ENCODE measurements at places on chromosomes 2 and 18.

DNA sequence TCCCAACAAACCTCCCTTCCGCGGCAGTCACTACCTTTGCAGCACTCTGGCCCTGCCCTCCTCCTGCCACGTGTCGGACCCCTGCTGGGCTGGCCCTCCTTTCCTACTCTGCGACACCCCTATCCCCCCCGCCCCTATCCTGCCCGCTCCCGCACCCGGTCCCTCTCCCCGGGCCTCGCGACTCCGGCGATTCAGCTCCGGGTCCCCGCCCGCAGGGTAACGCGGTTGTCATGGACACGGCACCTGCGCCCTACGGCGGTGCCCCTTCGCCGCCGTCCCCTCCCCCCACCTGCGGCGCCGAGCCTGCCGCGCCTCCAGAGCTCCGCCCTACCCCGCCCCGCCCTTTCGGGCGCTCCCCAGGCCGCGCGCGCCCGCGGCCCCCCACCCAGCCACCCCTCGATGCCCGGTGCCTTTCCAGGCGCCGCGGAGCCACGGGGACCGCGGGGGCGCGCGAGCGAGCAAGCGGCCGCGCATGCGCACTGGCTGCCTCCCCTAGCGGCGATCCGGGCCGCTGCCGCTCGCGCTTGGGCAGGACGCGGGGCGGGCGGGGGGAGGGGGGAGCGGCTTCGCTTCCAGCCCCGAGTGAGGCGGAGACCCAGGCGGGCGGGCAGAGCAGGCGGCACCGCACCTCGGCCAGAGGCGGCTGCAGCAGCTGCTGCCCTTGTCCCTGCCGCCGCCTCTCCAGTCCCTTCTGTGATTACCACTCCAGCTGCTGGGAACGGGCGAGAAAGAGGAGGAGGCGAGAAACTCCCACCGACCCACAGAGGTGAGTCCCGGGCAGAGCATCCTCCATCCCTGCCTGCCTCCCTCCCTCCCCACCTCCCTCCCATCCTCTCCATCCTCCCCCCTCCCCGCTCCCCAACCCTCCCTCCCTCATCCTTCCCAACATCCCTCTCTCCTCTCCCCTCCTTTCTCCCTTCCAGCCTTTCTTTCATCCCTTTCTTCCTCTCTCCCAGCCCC is at the start of gene CTNNA2:
CTNNA2 (plus strand) TSS at position 610 of the 960 bp plus-strand sequence.
- DNase-seq = peak; percentile 89

DNA sequence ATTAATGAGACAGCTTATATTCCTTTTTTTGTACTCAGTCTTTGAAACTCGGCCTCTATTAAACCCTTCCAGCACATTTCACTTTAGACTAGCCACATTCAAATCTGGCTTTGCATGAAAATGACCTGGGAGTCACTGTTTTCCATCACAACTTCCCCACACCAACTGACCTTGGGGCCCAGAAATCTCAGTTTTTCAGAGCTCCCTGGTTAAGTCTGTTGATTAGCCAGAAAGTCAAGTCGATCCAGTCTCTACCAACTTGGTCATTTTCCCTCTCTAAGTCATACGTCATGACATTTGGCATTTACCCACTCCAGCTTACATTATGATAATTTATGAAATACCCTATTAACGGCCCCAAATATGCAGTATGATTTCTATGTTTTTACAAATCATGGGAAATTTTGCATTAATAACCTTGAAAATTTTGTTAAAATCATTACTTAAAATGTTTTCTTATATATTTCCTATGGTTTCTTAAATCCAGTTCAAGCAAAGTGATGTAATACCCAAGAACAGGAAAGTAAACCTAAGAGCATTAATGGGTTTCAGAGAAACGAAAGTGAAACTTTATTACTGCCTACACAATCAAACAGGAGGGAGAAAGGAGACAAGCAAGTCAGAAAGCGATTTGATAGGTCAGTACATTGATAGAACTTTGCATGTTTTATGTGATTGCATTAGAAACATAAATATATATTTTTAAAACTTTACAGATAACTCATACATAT is 77.1 kb downstream of the SPATS2L start:
- peak; percentile 58 for DNase-seq

GRCh38 chr2:10144771-10145518 is 22.4 kb downstream of the RRM2 start:
- no peak for DNase-seq

- DNase-seq = peak; percentile 55
Measured at GRCh38 chr2:21567395-21567794, 443.6 kb downstream of the TDRD15 start.

DNA sequence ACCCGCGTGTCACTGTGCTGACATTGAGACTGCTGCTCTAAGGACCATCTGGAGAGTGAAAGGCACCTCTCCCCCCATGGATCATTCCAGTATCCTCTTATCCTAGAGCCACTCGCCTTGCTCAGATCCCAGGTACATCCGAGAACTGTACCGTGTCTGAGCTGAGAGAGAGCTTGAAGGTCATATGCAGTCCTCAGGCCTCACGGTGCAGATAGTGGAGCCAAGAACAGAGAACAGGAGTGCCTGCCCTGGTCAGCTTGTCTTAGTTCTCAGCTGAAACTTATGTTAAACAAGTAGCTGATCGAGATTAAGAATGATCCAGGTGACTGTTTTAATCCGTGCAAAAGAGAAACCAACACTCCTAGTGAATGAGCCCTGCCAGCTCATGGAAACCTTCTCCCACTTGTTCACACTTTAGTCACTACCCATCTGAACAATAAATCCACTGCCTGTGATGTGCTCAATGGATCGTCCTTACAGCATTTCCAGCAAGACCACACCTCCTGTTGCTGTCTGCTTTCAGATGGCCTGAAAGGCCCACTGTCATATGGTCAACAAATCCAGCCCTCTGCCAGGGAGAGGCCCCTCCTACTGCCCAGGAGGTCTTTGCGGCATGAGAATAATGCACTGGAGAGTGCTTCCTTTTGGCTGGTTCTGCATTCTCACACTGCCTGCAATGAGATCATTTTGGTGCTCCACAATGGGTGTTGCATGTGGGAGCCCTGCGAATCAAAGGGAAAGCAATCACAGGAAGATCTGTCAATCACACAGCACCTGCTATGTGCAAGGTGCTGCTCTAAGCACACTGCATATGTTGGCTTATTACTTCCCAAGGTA is 43.7 kb upstream of the APCDD1 start:
- DNase-seq = peak; percentile 29

GRCh38 chr2:29226375-29226774 is 111.2 kb downstream of the CLIP4 start:
- peak; percentile 14 for DNase-seq

GRCh38 chr18:10497206-10497749 is 28.5 kb upstream of the NAPG start:
- DNase-seq = no peak

GRCh38 chr2:216083464-216084281 is 2.0 kb downstream of the TMEM169 start:
- no peak for DNase-seq

DNA sequence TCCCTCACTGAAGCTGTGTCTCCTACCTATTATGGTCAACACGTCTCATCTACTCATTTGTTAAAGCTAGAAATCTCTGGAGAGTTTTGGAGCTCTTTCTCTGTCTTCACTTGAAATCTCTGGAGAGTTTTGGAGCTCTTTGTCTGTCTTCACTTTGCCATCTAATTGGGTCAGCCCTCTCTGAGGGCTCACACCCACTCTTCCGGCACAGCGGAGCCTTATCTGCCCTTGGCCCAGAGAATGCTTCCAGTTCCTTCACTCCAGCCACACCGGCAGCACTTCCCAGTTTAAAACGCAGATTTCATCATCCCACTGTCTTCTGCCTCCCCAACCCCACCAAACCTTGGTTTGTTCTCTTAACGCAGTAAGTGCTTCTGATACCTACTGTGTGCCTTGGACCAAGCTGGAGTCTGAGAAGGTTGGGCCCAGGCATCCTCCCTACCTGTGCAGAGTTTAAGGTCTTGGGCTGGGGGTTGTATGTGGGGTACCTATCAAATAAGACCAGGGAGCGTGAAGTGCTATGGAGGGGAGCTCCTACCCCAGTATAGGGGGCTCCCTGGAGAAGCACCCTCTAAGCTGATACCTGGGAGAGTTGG is 5.0 kb downstream of the HPCAL1 start:
- DNase-seq = no peak

DNA sequence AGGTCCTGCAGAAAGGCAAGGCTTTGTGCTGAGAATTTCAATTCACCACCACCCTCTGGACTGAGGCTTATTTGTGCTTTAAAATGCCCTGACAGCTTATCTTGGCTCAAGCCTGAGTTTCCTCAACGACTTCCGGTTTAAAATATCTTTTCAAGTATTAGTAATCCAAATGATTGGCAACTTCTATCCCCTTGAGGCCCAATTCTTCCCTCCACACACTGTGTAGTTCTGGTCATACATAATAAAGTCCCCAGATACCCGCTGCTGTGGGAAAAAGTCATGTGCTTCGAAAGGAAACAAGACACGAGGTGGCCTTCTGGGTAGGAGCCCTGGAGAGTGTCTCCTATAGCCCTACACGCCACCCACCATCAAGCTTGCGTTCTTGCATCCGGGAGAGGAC is 393.4 kb downstream of the ALK start:
- DNase-seq = no peak

DNA sequence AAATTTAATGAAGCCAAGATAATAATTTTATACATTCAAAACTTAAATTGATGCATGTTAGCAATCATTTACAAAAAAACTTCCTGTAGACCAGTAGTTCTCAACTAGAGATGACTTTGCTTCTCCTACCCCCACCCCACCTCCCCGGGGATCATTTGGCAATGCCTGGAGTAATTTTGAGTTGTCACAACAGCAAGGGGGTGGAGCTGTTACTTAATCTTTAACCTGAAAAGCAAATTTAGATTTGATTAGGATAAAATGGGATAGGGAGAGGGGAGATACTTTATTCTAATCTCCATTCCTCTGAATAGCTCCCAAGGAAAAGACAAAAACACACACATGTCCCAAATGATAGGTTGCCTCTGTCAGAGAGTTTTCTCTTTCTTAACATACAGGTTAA is 4.2 kb downstream of the SLC40A1 start:
- DNase-seq = no peak

- no peak for DNase-seq
Measured at GRCh38 chr2:31248139-31248538, 14.2 kb downstream of the EHD3 start.

GRCh38 chr2:217880287-217880889 is 122.4 kb downstream of the TNS1 start:
- no peak for DNase-seq

- no peak for DNase-seq
Measured at GRCh38 chr2:3453190-3453999, 65.9 kb downstream of the ADI1 start.

- DNase-seq = no peak
Measured at GRCh38 chr2:74063486-74063885, 78.8 kb downstream of the TET3 start.

- peak; percentile 87 for DNase-seq
Measured at GRCh38 chr18:72866901-72867745, 664 bp downstream of the NETO1 start.

GRCh38 chr2:230942920-230943896 is 18.2 kb upstream of the GPR55 start:
- no peak for DNase-seq

DNA sequence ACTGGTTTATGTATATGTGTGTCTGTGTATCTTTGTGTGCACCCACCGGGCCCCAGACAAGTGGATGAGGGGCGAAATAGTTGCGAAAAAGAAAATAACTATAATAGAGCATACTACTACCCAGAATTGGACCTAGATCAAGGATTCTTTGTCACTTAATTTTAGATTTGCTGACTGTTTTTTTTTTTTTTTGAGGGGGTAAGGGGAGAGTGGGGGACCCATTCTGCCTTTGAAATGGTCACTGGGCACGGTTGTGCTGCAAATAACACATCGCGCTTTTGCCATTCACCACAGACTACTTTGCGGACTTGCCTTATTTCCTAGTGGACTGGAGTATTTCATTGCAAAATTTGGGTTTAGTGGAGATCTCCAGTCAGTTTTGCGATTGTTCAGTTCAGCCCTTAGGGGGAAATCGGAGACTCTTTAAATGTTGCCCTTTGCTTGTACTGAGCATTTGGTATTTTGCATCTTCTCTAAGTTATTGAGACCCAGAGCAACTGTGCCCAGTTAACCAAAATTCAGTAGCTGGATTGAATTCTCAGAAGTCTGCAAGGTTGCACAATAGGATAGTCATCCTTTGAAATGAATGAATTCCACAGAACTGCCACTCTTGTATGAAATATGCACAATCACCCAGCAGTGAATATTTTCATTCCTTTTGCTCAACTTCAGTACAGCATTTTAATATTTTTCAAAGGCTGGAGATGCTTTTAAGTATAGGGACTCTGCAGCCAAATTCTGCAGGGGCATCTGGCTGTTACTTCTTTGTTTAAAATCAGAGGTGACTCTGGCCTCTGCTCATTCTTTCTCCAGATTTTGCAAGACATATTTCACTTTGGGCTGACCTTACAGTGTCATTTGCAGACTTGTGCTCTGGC is 2.9 kb downstream of the TRIB2 start:
- no peak for DNase-seq

DNA sequence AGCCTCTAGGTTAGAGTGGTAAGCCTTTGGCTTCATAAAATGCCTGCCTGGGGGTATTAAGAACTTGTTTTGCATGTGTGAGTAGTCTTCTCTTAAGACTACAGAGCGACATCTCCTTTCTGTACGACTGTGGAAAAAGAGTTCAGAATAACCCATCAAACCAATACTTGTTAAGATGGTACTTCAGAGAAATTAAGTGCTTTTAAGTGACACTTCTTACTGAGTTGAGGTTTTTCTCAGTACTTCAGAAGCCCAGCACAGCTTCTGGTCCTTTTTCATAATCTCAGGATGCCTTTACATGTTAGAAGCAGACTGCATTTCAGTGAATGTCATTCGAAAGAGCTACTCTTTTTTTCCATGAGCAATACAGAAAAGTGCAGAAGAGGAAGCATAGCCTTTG is 10.8 kb downstream of the XRCC5 start:
- no peak for DNase-seq

- DNase-seq = peak; percentile 31
Measured at GRCh38 chr18:39732918-39733317, 2167.3 kb upstream of the CELF4 start.

DNA sequence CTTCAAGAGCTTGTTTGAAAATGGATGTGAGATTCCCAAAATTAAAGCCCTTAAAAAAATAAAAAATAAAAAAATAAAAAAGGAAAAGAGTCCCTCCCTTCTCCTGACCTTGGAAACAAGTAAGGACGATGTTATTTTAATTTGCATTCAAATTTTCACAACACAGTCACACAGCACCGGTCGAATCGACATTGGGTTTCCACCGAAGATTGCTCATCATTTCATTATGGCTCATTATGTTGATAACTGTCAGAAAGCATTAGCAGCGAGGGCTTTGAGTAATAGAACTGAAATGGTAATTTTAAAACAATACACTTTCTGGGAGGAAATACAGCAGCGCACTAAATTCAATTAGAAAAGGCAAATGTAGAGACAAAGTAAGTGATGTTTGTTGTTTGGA is 78.7 kb downstream of the EPHA4 start:
- DNase-seq = no peak

- DNase-seq = no peak
Measured at GRCh38 chr2:86633155-86633651, 9.5 kb upstream of the RNF103 start.

DNA sequence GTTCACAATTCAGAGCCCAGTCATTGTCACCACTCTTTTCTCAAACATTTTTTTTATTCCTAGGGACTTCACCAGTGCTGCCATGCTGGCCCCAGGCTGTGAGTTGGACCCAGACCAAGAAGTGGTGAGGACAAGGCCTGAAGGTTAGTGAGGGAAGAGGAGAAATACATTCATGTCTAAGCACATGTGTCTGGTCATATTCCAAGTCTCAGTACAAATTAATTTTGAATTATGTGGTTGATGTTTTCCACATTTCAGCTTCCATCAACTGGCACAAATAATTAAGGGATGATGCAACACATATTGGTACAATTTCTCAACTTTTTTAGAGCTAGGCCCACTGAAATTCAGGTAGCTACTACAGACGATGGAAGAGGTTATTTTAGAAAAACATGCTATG is 106.6 kb upstream of the UPP2 start:
- DNase-seq = no peak

GRCh38 chr2:28681606-28682005 is 70.0 kb upstream of the PPP1CB start:
- DNase-seq = no peak
